COLO829 (cell line): ENCODE measurements at places on chromosomes 16 and 17.

GRCh38 chr17:81906476-81907218 lies 4.6 kb downstream of the PCYT2 start:
- no peak for DNase-seq

- DNase-seq: no peak
Measured at GRCh38 chr17:80477647-80478478, 1.5 kb upstream of the NPTX1 start.

DNA sequence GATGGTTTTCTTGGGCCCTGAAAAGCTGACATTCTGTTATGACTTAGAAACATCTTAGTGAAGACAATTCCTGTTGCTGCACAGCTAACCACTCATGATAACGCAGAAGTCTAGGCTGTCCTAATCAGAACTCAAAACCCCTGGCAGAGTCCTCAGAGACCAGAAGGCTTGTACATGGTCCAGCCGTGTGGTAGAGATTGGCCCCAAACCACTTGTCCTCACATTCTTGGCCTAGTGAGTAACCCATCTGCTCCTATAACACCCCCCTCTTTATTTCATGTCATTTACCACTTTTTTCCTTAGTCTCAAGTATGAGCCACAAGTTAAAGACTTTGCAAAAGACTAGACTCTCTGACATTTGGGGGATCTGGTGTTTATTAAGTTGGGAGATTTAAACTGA lies 116.5 kb upstream of the ADAMTS18 start:
- DNase-seq: no peak

DNA sequence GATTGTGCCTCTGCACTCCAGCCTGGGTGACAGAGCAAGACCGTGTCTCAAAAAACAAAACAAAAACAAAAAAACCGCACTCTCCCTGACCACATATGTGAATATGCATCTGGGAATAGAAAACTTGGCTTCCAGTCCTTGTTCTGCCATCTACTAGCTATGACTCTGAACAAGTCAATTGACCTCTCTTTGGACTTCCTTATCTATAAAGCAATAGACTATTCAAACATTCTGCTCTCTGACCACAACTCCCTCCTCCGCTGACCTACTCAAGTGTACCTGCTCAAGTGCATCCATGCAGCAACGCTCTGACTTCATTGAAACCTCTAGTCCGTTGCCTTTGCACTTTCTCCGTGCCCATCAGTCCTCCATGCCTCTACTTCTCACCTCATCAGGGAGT lies 52.6 kb upstream of the KDM6B start:
- DNase-seq: no peak

DNA sequence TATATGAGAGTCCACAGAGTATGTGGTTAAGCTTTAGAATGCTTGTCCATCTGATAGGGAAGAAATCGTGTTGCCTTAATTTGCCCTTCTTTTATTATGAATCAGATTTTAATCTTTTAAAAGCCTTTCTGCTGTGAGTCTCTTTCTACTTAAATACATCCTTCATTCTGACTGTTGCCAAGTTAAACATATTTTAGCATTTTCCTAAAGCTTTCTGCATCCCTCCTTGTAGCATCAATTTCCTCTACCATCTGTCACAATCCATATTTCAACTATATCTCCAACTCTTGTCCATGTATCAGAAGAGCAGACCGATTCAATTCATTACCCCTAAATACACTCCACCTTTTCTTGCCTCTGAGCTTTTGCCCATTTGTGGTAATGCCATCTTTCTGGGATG lies 20.5 kb upstream of the FA2H start:
- DNase-seq: no peak

- no peak for DNase-seq
Measured at GRCh38 chr16:72976438-72977064, 71.4 kb downstream of the ZFHX3 start.

GRCh38 chr17:77228241-77228752 lies 87.5 kb downstream of the SEC14L1 start:
- no peak for DNase-seq

GRCh38 chr17:79749156-79749815 lies 18.5 kb downstream of the ENPP7 start:
- DNase-seq: peak; percentile 93

- DNase-seq: no peak
Measured at GRCh38 chr17:10699856-10700255, 2.5 kb downstream of the ADPRM start.

DNA sequence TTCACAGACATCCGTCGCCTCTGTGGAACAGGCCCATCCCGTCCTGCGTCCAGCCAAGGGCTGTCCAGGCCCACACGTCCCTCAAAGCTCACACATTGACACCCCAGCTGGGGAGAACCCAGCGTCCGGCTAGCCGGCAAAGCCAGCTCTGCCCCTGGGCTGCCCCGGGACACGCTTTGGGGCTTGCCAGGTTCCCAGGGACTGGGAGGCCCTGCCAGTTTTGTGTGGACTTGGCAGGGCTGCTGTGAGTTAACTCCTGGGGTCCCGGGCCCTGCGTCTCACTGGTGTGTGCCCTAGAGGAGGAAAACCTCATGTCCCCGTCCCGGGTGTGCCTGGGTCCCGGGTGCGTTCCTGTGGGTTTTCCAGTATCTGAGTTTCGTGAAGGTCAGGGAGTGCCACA lies 6.3 kb downstream of the SOX8 start:
- no peak for DNase-seq

DNA sequence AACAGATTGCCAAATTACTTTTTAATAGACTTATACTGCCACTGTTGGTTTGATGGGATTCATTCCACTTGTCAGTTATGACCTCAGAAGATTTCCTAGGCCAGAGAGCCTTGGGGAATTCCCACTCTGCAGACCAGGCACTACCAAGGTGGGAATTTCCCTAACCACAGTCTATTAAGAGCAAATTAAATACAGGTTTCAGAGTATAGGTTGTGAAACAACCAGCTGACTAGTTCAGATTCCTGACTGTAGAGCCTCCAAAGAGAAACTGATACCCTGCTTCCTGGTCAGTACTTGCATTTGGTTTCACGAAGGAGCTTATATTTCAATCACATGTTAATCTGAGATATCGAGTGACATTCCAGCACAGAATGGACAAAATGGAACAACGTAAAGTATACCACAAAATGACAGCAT lies 186.5 kb downstream of the STX8 start:
- peak; percentile 6 for DNase-seq

DNA sequence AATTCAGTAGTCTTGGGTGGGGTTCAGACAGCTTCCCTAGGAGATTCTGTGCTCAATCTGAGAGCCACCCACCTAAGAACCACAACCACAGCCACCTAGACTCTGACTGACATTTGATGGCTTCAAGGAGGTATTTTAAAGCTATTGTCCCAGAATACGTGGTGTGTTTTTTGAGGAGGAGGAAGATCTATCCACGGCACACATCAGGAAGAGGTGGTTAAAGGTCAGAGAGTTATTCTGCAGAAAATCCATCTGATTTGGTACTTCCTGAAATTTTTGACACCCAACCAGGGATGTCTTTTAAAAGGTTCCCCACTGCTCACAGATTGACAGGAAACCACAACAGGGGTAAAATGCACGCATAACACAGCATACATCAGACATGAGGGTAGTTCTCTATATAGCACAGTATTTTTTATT lies 25.1 kb downstream of the SMARCE1 start:
- no peak for DNase-seq

GRCh38 chr16:81558444-81559175 lies 114.0 kb downstream of the CMIP start:
- DNase-seq: no peak

DNA sequence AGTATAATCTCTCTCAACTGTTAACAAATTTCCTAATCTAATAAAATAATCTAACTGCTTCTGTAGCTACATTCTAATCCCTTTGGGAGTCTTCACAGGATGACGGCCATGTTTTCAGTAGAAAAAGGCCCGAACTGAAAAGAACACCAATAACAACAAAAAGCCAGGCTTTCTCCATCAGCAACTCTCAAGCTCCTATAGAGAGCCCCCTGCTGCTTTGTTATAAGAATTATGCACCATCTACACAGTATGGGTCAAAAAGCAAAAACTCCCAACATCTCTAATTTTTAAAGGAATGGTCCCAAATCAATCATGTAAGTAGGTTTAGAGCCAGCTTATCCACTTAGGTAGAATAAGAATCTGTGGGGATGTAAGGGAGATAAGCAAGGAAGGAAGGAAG lies 163.6 kb upstream of the C17orf78 start:
- no peak for DNase-seq

DNA sequence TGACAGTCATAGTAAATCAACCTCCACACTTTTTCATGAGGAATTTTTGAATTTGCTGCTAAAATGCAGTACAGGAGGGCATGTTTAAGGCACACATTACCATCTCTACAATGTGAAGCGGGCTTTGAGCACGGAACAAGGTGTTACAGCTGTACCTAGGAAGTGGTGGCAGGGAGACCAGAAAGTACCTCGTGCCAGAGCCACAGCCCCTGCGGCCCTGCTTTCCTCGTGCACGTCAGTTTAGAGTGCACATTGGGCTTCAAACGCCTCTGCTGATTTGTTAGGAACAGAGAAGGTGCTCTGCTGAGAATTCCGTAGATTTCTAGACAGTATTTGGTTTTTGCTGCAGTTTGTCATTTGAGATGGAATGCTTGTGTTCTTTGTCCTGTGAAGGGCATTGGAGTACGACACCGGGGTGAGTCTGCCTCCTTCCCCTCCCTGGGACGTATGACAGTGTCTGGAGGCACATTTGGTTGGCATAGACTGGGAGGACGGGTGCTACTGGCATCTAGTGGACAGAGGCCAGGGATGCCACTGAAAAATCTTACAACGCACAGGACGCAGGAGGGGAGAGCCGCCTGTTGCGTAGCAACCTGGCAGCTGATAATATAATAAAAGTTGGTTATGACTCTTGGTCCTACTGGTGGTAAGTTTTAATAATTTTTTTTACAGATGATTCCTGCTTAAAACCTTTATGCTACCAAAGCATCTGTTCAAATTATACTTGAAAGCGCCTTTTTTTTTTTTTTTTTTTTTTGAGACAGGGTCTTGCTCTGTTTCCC lies 9.1 kb downstream of the FOXK2 start:
- no peak for DNase-seq

DNA sequence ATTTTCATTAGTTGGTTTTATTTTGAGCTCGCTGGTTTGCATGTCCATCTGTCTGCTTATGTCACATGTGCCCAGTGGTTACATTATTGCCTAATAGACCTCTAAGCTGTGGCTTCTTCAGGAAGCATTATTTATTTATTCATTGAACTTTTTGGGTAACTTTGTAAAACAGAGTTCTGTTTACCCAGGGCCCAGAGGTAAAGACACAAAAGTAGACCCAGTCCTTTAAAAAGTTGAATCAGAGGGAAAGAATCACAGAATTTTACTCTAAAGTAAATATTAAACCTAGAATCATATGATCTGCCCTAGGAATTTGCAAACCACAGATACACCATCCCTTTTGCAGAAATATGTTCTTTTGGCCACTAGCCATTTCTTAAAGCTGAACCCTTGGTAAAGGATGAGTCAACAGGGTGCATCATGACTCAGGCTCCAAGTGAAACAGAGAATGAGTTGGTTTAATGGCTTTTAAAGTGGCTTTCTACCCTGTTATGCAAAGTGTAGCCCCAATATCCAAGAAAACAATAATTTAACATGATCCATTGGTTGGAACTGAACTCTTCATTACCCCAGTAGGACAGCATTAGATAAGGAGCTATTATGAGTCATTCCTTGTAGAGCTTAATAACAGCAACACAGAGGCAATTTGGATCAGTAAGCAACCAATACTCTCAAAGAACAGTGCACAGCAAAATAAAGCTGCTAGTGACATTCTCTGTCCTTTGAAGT lies 236.3 kb downstream of the KCNJ2 start:
- peak; percentile 78 for DNase-seq

DNA sequence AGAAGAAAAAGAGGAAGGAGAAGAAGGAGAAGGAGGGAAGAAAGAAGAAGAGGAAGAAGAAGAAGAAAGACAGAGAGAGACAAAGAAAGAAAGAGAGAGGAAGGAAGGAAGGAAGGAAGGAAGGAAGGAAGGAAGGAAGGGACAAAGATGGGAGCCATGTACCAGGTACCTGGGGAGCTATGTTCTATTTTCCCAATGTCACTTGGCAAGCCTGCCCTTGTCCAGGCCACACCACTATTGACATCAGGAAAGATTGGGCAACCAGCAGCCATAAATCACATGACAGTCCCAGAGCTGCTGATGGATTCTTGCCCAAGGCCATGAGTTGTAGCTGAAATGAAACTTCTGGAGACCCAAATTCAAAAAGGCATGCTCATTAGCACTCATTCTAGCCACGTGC lies 2.7 kb upstream of the CES1 start:
- DNase-seq: no peak

- no peak for DNase-seq
Measured at GRCh38 chr16:85990861-85991301, 91.9 kb downstream of the IRF8 start.

- DNase-seq: no peak
Measured at GRCh38 chr17:4201226-4201625, 58.2 kb downstream of the CYB5D2 start.

DNA sequence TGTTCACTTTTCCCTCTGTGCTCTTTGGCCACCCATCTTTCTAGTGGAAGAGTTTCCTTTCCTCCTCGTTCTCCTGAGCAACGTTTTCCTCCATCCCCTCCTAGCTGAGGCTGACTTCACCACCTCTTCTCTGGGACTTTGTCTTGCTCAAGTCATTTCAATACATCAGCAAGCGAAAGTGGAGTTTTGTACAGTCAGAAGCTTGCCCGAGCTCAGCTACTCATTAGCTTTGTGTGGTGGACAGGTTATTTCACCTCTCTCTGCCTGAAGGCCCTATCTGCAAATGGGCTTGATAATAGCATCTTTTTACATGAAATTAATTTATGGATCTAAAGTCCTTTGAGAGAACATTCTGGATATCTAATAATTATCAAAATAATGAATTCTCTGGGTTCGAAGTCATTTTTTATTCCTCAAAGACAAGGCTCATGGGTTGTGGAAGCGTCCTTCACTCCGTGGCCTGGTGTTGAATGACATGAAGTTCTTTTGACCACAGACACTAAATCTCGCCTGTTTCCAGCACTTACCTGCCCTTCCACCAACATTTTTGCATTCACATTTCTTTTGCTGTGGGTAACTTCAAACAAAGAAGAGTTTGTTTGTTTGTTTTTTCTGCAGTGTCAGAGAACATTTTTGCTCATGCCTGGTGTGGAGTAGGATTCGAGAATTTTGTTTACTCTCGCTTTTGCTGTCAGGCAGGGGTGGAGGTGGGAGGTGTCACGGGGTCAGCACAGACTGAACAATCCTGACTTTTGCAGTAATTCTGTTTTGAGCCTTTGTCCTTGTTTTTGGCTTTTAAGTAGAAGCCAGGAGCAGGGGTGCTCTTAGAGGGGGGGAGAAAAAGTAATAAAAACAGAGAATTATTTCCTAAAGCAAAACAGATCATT lies 155.0 kb upstream of the CACNG5 start:
- DNase-seq: no peak

GRCh38 chr16:12225806-12226465 lies 249.4 kb downstream of the SNX29 start:
- DNase-seq: no peak
